ENCODE measurements at places on chromosomes 1 and 21.

DNA sequence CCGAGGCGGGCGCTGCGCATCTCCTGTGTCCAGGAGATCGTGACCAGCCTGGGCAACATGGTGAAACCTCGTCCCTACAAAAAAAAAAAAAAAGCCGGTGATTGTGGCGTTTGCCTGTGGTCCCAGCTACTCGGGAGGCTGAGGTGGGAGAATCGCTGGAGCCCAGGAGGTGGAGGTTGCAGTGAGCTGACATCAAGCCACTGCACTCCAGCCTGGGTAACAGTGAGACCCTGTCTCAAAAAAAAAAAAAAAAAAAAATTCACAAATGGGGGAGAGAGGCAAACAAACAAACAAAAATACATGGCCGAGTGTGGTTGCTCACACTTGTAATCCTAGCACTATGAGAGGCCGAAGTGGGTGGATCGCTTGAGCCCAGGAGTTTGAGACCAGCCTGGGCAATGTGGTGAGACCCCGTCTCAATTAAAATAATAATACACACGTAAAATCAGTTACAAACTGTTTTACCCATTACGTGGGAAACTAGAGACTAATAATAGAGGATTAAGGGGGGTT, 758 bp downstream of the TATDN3 start:
- no peak for DNase-seq

GRCh38 chr21:25625036-25625435, 14.0 kb upstream of the JAM2 start:
- no peak for DNase-seq

DNA sequence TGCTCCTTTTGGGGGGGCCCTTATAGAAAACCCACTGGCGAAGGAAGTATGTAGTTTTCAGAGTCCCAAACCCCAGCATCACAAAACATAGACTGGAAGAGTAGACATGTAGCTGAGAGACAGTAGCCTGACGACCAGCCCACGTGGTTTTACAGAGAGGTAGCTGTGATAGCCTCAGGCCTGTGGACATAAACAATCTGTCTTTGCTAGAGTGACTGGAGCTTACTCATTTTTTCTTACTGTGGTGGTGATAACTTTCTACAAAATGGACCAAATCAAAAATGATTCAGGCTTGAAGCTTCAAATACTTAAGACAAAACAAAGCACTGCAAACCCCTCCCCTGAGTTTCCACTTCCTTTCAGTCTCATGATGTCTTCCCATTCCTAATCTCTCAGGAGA, 497.0 kb downstream of the RWDD3 start:
- no peak for DNase-seq

GRCh38 chr1:205141236-205142101, 19.7 kb upstream of the RBBP5 start:
- DNase-seq = peak; percentile 79

DNA sequence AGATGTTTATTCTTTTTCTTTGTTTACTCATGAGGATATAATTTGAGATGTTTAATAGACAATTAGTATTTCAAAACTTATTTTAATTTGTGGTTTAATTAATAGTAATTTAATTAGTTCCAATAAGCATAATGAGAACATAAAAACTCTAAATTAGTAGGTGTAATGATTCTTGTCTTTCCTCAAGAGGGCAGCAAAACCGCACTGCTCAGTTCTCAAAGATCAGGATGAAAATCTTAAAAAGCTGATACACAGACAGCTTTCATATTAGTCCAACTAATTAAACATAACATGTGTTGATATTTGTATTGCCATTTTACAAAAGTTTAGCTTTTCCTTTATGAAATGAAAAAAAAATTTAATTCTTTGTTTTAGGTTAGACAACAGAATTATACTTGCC, 106.7 kb upstream of the C21orf91 start:
- no peak for DNase-seq

All from tibial artery (tissue), 4 donors.